ENCODE measurements at places on chromosomes 3 and 15.
A peak's percentile ranks its signal among the peaks of the same experiment; 100 is the strongest.

- no peak for DNase-seq
Observed at GRCh38 chr3:107236655-107237337, 140.4 kb upstream of the CCDC54 start.

DNA sequence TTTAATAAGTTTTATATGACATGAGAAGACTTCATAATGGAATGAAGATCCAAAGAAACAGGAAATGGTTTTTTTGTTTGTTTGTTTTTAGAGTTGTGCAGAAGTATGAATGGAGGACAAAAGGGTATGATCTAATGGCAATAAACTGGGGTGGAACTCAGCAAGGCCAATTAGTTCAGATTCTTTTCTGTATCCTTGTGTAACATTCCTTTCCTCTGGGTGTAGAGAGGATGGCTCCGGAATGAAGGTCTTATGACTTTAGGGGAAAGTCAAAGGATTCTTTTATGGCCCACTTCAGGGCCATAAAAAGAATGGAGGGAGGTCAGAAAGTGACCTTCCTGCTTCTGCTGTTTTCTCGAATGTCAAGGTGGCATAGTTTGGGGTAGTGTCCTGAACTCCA, 152.6 kb downstream of the DPH6 start:
- no peak for DNase-seq

DNA sequence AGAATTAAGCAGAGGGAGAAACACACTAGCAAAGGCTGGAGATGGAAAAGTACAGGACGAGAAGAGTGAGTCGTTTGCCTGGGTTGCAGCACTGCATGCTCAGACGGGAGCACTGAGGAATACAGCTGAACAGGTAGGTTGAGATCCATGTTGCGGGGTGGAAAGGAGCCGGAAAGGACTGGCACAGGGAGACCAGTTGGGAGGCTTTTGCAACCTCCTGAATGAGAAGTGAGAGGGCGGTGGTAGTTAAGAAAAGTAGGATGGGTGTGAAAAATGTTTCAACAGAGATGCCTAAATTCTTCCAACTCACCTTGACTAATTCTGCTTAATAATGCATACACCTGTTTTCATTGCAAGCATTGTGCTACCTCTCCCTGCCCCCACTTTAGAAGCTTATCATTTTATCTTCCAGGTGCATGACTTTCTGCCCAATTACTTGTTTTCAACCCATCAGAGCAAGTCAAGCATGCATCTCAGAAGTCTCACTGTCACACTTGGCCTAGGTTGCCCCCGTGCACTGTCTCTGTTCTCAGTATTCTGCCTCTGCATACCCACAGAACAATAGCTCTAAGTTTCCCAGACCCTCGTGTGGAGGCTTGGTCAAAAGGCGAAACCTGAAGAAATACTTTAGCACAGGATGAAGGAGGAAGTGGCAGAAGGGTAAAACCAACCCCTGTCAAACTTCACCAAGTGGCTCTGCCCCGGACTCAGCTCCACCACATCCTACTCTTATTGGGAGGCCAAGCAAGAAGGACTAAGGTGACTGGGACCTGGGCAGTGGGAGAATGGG, 199.3 kb upstream of the BCL6 start:
- DNase-seq, result no peak

GRCh38 chr3:9746330-9746729, 3.4 kb upstream of the OGG1 start:
- no peak for DNase-seq

DNA sequence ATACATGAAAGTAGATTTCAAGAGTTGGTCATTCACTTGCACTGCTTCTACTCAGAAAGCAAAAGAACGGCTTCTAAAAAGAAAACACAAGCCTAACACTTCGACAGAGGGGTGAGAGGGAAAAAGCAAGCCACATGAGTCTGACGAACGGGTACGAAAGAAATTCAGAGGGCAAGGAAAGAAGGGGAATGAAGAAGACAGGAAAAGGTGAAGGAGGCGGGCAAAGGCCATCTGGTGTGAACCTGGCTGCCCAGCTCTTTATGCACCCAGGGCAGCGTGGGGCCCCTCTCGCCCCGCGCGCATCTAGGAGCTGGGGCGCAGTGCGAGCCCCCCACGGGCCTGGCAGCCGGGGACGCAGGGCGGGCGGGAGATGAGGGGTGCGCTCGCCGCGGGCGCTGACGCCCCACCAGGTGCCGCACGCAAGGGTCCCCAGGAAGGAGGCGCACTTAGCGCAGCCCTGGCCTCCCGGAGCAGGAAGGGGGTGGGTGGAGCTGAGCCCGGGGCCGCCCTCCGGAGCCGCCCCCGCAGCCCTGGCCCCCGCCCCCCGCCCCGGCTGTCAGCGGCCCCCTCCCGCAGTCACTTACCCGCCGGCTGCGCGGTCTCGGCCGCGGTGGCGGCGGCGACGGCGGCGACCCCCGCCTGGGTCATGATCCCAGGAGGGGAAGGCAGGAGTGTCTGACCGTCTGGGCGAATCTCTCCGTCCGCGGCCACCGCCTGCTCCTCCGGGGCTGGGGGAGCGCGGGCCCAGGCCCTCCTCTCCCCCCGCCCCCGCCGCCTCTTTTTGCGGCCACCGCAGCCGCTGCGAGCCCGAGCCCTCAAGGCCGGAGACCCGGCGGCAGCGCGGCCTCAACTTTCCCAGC, at the start of gene USF3:
USF3 (minus strand) TSS at position 857 of the 860 bp plus-strand sequence. CDS start 21,764 bp downstream, outside the sequence.
- peak; percentile 45 for DNase-seq

- DNase-seq, result no peak
Observed at GRCh38 chr15:40134885-40135284, 26.0 kb upstream of the BUB1B start.

GRCh38 chr3:126114443-126115386, 30.8 kb upstream of the SLC41A3 start:
- no peak for DNase-seq

GRCh38 chr3:183816681-183817510, 8.5 kb downstream of the MAP6D1 start:
- no peak for DNase-seq

DNA sequence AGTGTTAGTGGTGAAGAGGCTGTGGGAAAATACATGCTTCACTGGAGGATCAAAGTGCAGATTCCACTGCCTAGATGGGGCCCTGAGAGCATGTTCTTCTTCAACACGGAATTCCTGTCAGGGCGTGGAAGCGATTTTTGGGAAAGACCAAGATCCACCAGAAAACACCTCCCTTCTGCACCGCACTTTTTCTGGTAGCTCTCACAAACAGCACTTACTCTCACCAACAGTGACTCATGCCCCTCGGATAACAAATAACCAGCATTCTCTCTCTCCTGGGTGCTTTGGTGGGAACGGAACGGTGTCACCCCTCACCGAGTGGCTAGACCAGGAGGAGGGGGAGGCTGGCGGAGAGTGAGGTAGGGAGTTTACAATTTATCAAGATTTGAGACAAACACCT, 40.1 kb downstream of the ADAMTSL3 start:
- no peak for DNase-seq

DNA sequence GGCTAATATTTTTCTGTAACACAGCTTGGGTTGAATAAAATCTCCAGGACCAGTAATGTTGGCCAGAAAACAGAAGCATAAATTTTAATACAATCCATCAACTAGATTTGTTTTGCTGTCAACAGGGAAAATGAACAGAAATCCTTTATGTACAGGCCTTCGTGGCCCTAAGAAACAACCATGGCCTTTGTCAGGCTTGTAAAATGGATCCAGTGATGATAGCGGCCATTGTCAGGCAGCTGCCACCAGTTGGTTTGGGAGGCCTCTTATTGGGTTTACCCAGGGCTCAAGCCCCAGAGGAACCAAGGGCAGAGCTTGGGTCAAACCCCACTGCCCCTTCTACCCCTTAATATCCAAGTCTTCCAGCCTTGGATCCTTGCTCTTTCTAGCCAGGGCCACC, 5.6 kb upstream of the FYCO1 start:
- DNase-seq, result no peak

- DNase-seq, result no peak
Observed at GRCh38 chr15:90266061-90266431, 574 bp downstream of the NGRN start.

DNA sequence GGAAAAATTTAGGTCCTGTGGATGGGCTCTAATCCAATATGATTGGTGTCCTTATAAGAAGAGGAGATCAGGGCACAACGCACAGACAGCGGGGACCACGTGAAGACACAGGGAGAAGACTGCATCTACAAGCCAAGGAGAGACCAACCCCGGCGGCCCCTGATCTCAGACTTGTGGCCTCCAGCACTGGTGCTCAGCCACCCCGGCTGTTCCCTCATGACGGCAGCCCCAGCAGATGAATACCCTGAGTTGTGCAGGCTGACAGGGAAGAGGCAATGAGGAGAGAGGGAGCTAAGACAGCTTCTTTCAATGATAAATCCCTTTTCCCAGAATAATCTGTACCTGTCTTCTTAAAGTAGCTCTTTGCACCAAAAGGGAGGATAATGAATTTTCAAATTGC, 33.3 kb upstream of the CGNL1 start:
- DNase-seq, result no peak

- no peak for DNase-seq
Observed at GRCh38 chr15:42999201-42999779, 78.7 kb upstream of the TTBK2 start.

- peak; percentile 58 for DNase-seq
Observed at GRCh38 chr3:100710261-100710968, 1.1 kb downstream of the TFG start.

DNA sequence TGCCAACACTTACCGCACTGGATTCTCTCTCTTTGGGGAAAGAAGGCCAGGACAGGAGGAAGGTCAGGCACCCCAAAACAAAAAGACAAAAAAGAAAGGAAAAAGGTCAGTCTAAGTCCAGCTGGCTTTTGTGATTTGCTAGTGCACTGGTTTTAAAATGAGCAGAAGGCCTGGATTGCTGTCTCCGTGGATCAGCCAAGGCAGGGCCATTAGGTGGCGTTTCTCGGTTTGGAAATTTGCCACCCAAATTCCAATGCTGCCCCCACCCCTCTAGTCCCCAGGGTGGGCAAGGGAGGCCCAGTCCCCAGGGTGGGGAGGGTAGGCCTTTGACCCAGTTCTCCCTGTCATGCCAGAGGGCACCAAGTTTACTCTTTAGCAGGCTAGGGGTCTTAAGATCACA, 33.3 kb downstream of the TLE3 start:
- no peak for DNase-seq

DNA sequence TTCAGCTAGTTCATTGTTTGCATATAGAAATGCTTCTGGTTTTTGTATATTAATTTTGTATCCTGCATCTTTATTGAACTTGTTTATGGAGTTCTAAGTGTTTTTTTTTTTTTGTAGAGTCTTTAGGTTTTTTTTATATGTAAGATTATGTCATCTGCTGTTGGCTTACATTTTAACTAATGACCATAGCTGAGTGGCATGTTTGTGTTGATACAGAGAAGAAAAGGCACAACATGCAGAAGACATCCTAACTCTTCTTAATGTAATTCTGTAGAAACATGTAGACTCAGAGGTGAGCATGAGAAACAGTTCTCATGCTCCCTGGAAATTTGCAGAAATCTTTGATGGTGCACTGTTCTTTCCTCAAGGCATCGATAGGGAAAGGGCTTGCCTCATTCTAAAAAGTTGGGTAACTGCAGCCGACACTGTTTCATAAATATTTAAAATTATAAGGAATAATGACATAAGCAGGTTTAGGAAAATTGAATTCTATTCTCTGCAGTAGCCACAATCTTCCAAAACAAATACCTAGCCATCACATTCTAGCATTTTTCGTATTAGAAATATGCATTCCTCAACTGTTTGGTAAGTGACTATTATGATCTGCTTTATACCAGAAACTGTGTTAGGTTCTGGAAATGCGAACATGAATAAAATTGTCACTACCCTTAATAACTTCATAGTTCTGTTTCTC, 499.6 kb upstream of the KCNMB2 start:
- DNase-seq, result no peak

DNA sequence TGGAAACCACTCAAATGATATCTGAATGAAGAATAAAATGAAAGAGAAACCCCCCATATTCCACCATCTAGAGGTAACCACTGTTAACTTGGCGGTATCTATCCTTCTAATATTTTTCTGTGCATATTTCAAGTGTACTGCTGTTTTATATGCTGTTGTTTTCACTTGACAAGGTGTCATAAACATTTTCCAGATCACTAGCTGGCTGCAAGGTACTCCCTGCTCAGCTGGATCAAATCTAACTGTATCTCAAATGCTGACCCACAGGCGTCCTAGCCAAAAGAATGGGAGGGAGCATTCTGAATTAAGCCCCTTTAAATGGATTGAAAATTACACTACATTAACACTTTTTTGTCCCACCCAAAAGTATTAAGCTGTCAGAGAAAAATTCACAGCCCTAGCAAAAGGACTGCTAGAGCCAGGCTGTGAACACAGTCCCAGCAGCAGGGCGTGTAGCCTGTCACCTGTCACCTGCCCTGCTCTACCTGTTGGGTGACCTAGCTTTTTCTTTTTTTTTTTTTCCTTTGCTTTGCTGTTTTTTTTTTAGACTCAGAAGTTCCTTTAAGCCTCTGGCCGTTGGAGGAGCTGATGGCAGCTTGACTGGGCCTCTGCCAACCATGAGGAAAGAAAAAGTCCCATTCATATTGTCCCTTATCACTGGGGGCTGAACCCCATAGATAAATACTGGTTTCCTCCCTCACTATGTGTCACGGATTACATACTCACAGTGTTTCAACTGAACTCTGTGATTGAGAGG, 93.7 kb upstream of the TSC22D2 start:
- DNase-seq, result no peak

GRCh38 chr3:183583331-183584245, 28.1 kb upstream of the KLHL6 start:
- DNase-seq, result no peak

DNA sequence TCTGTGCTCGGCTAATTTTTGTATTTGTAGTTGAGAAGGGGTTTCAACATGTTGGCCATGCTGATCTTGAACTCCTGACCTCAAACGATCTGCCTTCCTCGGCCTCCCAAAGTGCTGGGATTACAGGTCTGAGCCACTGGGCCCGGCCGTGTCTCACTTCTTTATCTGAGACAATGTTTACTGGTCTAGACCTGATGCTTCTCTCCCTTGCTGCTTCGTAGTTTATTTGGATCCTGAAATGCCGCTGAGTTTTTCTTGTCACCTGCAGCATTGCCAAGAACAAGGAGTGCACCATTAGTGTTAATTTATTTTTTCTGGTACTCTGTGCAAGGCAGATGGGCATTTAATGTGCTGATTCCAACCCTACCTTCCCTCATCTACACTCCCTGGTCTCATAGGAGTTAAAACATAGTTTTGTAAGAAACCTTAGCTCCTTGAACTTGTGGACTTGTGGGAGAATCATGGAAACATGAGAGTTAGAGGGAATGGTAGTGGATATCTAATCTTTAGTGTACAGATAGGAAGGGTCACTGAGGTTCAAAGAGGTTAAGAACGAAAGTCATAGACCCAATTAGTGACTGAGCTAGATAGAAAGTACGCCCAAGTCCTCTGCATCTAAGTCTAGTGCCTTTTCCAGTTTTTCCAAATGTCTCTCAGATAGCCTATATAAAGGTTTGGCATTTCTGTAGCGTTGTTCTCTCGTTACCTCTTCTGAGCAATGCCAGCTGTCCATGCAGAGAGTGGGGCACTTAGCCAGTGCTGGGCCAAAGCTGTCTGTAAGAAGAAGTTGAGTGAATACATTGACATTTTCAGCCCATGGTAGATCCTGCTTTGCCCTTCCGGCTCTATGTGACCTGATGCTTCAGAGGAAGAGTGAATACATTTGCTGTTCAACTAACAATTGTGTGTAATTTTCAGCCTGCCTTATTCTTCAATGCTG, 244.1 kb downstream of the LPP start:
- DNase-seq, result no peak

Measured in HepG2 (cell line).